Activated gamma-delta T cell treated with Interleukin-2 at 50 U/mL for 16 hours (primary cell): ENCODE measurements at places on chromosomes 3 and 15.

GRCh38 chr15:89543389-89543788, 31.9 kb upstream of the TICRR start:
- DNase-seq, result no peak

- no peak for DNase-seq
These were observed 13.3 kb upstream of the LRRC15 start for GRCh38 chr3:194382892-194383223.

DNA sequence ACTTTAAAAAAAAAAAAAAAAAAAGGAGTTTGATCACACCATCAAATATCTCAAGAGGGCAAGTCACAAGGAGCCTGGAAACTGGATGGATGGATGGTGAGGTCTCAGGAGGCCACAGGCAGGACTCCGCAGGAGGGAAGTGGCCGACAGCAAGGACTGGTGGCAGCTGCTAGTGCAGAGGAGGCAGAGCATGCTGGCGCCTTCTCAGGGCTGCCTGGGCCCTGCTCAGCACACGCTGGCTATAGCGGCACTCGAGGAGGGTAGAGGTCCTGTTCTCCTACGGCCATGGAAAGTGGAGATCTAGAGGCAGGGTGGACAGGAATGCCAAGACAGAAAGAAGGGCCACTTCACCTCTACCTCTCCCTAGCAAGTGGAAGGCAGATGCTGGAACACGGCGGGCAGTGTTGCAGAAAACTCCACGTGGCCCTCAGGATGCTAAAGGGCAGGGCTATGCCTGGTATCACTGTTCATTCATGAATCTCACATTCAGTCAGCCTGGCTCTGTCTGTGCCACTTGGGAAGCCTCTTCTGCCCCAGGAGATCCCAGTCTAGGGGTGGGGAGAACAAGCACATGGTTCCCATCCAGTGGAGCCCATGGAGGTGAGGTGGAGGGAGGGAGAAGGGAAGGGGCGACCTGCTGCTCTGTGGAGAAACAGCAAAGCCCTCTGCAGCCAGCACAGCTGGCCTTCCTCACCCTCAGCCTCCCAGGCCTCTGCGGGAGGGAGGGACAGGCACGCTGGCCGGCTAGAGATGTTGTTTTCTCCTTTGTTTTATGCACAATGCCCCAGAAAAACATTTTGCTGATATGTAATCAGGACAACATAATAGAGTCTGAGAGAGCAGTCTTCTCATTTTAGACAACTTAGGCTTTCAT, 71.0 kb downstream of the OXNAD1 start:
- no peak for DNase-seq

GRCh38 chr3:171574556-171575240, 114.5 kb upstream of the TNIK start:
- no peak for DNase-seq

DNA sequence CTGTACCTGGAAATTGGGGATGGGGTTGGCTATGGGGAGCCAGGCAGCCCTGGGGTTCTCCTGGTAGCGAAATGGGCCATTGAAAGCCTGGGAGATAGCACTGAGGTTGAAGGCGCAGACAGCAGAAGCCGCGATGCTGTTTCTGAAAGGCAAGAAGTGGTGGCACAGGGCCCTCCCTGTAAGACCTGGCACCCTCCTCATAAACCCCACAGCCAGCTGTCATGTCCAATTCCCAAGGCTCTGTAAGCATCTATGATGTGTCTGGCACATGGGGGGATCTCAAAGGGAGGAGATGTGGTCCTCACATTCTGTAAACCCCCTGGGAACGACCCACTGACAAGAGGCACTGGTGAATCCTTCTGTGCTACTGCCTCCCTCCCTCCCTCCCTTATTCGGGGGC, 104.0 kb downstream of the SEMA5B start:
- DNase-seq, result no peak

GRCh38 chr3:117248153-117248552, 538.6 kb downstream of the TUSC7 start:
- no peak for DNase-seq

- DNase-seq, result no peak
These were observed 84.7 kb downstream of the AGBL1 start for GRCh38 chr15:86164232-86164898.

DNA sequence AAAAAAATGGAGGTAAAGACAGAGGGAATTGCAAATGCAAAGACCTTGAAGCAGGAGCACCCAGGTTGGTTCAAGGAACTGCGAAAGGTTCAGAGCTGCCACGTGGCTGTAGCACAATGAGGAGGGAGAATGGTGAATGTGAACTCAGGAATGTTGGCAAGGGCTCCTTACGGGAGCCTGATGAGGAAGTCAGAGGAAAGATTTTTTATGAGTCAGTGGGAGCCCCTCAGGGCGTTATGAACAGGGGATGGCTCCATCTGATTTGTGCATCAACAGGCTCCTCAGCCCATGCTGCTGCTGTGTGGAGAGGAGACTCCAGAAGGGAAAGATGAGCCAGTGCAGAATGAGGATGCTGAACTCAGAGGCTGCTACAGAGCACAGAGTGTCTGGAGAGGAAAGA, 194.4 kb downstream of the ARRDC4 start:
- DNase-seq, result no peak
